Endothelial cell of coronary artery (primary cell): ENCODE measurements at places on chromosomes 1 and 21. TPM values are rescaled to one million over a fixed set of nuclear protein-coding genes. Genes with fewer than 3 reads are reported as not detected.

Gene SLC16A4
- 3.7 and 6.0 TPM in 2 replicates for total RNA-seq

Gene KIFAP3
- 14.7 and 17.1 TPM in 2 replicates for total RNA-seq

Gene C8B
- not detected in 2 replicates for total RNA-seq

Gene IVL
- total RNA-seq = not detected in 2 replicates

Gene SUSD4
- under 0.01 TPM in 1 of 2 replicates, not detected in the other for total RNA-seq

Gene DNAH14
- total RNA-seq = 0.94 and 2.2 TPM in 2 replicates

Gene NEXN
- 2.7 and 6.8 TPM in 2 replicates for total RNA-seq

Gene FCGR1A
- total RNA-seq = not detected in 2 replicates

Gene TMEM234
- 12.7 and 16.3 TPM in 2 replicates for total RNA-seq

Gene NEGR1
- total RNA-seq = 4.2 and 4.8 TPM in 2 replicates

Gene VCAM1
- total RNA-seq = 10.7 and 11.7 TPM in 2 replicates

Gene HNRNPCL4
- total RNA-seq = not detected in 2 replicates
